ENCODE measurements at places on chromosomes 12 and 14.

GRCh38 chr12:132427999-132428935 is 61.7 kb upstream of the FBRSL1 start:
- no peak for DNase-seq

GRCh38 chr14:74333909-74334308 is 14.4 kb upstream of the VRTN start:
- peak; percentile 61 for DNase-seq

DNA sequence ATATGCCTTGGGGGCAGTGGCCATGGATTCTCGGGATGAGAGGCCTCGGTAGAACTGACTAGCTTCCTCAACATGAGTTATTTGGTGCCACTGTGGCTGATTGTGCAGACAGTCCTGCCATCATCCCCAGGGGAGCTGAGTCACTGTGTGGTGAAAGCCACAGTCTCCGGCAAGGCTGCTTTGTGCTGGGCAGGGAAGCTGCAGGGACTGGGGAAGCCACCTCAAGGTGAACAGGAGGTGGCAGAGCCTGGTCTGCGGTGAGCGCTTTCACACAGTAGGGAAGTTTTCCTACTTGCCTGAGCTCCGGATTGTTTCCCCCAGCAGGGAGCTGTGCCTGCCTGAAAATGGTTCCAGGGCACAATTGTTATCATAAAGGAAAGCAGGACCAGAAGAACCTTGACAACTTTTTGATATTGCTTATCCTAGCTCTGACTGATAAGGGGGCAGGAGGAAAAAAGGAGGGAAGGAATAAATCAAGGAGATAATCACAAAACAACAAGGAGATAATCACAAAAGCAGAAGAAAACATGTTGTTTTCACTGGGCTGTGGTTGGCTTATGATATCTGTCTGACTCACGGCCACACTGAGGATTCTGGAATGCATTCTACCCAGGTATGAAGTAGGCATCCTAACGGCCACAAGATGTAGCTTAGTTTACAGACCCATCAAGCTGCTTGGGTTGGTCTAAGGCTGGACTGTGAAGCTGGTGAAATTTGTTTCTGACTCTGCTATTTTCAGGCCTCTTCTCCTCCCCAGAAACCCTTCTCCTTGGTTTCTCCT is 32.2 kb upstream of the GNG2 start:
- DNase-seq = peak; percentile 67

DNA sequence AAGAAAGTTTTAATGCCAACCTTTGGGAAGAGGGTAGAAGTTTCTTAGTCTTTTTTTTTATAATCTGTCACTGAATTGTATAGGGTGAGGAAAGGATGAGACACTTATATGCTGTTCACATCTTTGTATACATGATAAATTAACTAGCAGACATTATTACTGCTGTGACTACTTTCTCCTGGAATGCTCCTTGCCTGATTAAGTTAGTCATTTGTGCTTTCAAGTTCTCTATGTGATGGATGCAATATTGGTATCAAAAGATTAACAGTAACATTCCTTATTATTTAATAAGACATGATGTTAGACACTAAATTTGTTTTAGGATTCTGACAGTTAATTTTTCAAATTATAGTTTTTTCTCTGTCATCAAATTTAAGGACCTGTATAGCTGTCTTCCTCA is 223.4 kb upstream of the GARIN2 start:
- no peak for DNase-seq

- no peak for DNase-seq
These were observed 91.3 kb downstream of the PHETA1 start for GRCh38 chr12:111277570-111277969.

DNA sequence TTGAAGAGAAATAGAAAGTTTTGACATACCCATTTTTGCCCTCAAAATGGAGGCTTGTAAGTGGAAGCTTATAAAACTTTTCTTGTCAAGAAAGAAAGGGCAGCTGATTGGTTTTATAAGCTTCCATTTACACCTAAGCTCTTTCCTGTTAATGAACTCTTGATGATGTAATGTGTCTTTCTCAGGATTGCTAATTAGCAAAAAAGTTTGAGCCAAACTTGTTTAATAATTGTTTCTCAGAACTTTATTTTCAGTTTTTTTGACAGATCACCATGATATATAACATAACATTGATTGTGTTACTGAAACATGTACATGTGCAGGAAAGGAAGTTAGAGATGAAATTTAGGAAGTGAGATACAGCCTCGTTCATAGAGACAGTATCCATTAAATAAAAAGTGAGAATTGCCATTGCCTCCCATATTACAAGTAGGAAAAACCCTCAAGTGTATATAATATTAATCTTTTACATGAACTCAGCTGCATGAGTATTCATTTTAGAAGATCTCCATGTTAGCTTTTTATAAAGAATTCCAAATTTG is 26.8 kb downstream of the RIC8B start:
- no peak for DNase-seq

- no peak for DNase-seq
These were observed 101.2 kb upstream of the EGLN3 start for GRCh38 chr14:34051966-34052657.

- DNase-seq = no peak
These were observed 68.9 kb downstream of the TESC start for GRCh38 chr12:117030187-117030900.

- DNase-seq = peak; percentile 12
These were observed 195.9 kb upstream of the PARP11 start for GRCh38 chr12:4068981-4069669.

- no peak for DNase-seq
These were observed 13.9 kb downstream of the ACVRL1 start for GRCh38 chr12:51921017-51921725.

- DNase-seq = no peak
These were observed 338.2 kb downstream of the TRHDE start for GRCh38 chr12:72610342-72610741.

DNA sequence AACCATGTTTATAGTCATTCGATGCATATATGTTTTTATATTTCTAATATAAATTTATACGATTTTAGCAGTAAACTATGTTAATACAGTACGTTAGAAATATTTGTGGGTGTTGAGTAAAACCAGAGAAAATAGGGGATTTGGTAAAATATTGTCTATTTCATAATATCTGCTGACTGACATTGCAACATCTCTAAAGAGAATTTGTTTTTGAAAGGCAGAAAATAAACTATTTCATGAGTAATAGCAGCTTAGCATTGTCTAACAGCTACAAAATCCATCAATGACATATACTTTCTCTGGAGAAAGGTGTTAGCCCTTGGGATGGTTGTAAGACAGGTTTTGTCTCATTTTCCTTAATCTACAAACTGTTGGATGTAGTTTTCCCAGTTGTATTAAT is 144.9 kb downstream of the PDE3A start:
- DNase-seq = no peak

Measured in brain microvascular endothelial cell (primary cell).